ENCODE measurements at places on chromosomes 11 and 22. TPM values are rescaled to one million over a fixed set of nuclear protein-coding genes. Genes with fewer than 3 reads are reported as not detected.

The OR4C13 gene
- not detected for total RNA-seq

DNA sequence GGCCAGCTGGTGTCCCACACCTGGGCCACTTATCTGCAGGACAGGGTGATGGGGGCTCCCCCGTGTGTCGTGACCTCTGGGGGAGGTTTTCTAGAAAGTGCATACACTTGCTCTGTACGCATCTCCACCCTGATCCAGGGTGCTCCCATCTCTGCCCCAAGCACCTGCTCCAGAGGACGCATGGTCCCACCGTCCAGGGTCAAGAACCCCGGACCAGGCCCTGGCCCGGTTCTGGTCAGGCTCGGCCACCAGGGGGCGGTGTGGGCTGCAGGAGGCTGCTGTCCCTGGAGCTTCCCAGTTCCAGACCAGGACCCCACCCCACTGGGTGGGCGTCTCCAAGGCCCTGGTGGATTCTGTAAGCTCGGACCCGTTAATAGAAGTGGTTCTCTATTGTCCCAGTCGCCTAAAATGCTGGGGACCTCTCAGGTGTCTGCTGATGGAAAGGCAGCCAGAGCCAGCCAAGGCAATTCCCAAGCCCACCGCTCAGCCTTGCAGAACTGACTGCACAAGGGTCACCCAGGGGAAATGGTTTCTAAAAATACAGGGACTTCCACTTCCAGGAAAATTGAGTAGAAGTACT lies 34.7 kb upstream of the SEPTIN5 start:
- peak; percentile 55 for DNase-seq

The ZP1 gene
- total RNA-seq: not detected

DNA sequence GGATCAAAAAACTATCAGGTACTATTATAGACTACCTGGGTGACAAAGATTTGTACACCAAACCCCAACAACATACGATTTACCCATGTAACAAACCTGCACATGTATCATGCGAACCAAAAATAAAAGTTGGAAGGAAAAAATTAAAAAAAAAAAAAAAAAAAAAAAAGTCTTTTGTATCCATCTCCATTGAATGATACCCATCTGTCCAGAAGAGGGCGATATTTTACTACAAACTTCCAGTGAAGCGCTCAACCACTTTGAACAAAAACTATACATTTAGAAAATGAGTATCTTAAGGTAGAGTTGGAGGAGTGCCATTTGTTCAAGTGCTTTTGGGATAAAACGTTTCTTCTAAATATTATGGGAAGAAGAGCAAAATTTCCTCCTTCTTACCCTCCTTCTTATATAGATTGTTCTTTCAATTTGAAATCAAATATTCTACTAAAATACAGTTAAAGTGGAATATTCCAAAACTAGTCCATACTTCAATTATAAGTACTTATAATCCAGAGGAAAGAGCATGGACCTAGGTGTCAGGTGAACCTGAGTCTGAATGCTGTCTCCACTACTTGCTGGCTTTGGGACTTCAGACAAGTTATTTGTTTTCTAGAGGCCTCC lies 23.3 kb downstream of the ARL14EP start:
- peak; percentile 88 for DNase-seq

The OR6T1 gene
- total RNA-seq: not detected

DNA sequence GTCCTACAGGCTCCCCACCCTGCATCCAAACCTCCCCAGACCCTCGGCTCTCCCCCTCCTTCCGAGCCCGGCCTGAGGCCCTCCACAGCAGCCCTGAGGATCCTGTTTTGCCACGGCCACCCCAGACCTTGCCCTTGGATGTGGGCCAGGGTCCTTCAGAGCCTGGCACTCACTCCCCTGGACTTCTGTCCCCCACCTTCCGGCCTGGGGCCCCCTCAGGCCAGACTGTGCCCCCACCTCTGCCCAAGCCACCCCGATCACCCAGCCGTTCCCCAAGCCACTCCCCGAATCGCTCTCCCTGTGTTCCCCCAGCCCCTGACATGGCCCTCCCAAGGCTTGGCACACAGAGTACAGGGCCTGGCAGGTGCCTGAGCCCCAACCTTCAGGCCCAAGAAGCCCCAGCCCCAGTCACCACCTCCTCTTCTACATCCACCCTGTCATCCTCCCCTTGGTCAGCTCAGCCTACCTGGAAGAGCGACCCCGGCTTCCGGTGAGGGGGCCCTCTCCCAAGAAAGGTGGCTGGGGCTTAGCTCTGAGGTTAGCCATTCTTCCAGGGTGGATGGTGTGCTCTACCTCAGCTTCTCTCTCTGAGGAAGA lies 2.9 kb downstream of the INPP5J start:
- no peak for DNase-seq

The IFITM10 gene
- total RNA-seq: not detected

GRCh38 chr11:123304828-123305466 lies 109.9 kb upstream of the CLMP start:
- DNase-seq: peak; percentile 90

The MMP7 gene
- total RNA-seq: not detected
